ENCODE measurements at places on chromosomes 1 and 21.
A peak's percentile ranks its signal among the peaks of the same experiment; 100 is the strongest.

GRCh38 chr1:44810101-44810761, 1.9 kb downstream of the BTBD19 start:
- DNase-seq: peak; percentile 64

DNA sequence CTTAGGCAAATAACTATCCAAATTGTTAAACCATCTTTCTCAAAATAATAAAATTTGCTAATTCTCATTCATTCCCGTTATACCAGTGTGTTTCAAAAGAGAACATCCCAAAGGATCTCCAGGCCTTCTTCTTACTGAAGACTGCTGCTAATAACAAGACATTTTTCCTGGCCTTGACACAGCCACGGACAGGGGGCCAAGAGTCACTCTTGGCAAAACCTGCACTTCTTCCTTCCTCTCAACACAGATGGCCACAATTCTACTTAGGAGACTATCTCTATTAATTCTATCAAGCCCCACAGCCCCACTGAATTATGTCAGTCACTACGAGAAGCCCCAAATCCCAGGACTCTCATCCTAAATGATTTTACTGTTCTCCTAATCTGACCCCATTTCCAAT, 86.0 kb downstream of the EVI5 start:
- DNase-seq: no peak

DNA sequence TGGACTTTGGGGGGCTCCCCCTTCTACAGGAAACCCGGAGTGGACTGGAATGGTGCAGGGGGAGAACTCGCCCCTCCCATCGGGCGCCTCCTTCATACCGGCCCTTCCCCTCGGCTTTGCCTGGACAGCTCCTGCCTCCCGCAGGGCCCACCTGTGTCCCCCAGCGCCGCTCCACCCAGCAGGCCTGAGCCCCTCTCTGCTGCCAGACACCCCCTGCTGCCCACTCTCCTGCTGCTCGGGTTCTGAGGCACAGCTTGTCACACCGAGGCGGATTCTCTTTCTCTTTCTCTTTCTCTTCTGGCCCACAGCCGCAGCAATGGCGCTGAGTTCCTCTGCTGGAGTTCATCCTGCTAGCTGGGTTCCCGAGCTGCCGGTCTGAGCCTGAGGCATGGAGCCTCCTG, at the start of gene TNFRSF14:
TNFRSF14 (plus strand) TSS at position 95 of the 401 bp plus-strand sequence; CDS start at position 389, 294 bp downstream.
- DNase-seq: peak; percentile 77

- DNase-seq: no peak
Observed at GRCh38 chr21:16794950-16795349, 717.9 kb upstream of the CXADR start.

- no peak for DNase-seq
Observed at GRCh38 chr1:197806718-197807117, 31.4 kb upstream of the DENND1B start.

DNA sequence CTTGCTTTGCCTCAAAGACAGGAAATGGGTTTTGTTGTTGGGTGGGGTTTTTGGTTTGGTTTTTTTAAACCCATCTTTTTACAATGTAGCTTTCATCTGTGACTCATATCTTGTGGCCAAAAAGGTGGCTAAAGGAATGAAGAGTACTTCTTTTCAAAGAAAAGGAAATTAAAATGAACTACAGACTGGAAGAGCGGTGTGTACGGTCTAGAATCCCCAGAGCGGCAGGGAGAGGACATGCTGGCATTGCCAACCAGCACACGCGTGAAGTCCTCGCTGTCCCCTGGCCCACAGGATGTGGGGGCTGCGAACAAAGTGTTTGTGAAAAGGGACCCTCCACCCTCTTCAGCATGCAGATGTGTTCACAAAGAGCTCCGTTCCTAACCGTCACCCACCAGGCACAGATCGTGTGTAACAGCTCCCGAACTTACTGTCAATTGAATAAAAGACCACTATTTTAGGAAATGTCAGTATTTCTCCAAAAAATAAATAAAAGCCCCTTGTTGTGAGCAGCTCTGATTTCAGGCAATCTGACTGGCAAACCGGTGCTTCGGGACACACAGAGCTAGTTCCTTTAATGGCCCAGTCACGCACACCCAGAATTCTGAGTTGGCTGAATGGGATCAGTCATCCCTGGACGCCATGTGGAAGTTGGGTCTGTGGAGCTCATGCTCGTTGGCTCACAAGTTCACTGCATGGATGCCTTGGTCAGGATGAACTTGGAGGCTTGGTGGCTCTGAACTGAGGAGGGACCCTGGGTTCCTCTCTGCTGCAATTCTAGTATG, 602.9 kb downstream of the NPHP4 start:
- DNase-seq: no peak

DNA sequence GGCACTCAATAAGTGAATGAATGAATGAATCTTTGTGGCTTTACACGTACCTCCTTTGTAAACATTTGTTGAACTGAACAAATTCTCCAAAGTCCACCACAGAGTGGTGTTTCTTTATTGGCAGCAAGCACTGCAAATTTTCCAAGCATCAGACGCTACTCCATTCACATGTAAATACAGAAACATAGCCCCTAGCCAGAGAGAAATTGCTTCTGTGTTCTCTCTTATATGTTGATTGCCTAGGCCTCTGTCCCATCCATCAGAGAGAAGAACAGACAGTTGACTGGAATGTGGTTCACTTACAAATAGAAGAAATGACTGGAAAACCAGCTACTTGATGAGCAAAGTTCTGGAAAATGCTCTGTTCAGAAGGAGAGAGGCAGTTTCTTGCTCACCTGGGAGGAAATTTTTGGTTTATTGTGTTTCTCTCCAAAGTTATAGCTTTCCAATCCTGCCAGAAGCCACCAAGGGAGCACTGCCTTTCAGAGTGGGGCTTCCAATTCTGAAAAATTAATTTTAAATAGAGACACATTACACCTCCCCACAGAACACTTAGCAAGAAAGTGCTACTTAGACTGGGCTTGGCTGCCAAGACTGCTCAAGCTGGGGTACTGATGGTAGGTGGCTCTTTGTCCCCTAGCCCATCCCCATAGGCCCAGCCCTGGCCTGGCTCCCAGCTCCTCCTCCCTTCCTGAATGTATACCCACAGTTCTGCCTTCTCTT, 18.1 kb upstream of the KIRREL1 start:
- DNase-seq: no peak
